Right ventricle myocardium inferior (tissue), 1 donor: ENCODE measurements at places on chromosomes 5 and 9.

GRCh38 chr5:124285071-124285470 is 461.4 kb downstream of the ZNF608 start:
- DNase-seq, result no peak

DNA sequence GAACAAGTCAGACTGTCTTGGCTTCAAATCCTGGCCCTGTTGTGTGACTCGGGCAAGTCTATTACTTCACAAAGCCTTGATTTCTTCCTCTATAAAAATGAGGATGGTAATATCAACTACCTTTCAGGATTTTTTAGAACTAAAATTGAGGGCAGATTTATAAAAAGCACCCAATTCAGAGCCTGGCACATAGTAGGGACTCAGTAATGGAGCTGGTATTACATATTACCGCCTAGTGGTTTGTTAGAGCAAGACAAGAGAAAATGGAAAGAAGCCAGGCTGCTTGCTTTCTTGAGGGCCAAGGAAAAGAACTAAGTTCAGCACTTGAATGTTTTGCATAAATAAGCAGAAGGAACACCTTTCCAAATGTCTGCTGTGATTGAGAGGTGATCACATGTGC is 19.4 kb downstream of the ZNF346 start:
- no peak for DNase-seq

- DNase-seq, result no peak
Observed at GRCh38 chr5:1293416-1294205, 1.3 kb downstream of the TERT start.

DNA sequence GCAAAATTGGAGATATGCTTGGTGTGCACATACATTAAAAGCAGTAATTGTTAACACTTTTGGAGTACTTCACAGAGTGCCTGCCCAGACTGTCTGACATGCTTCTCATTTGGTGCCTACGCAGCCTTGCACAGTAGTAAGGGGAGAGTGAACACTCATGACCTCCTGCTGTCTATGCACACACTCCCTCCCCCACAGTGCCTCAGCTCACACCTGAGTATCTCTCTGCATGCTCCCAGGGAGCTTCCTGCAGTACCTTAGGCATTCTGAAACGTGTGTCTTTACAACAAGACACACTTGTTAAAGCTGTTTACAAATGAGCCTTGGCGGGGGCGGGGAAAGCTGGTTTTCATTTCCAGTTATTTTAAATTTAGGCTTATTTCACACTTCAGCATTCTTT is 18.0 kb downstream of the MAP3K1 start:
- DNase-seq, result no peak

DNA sequence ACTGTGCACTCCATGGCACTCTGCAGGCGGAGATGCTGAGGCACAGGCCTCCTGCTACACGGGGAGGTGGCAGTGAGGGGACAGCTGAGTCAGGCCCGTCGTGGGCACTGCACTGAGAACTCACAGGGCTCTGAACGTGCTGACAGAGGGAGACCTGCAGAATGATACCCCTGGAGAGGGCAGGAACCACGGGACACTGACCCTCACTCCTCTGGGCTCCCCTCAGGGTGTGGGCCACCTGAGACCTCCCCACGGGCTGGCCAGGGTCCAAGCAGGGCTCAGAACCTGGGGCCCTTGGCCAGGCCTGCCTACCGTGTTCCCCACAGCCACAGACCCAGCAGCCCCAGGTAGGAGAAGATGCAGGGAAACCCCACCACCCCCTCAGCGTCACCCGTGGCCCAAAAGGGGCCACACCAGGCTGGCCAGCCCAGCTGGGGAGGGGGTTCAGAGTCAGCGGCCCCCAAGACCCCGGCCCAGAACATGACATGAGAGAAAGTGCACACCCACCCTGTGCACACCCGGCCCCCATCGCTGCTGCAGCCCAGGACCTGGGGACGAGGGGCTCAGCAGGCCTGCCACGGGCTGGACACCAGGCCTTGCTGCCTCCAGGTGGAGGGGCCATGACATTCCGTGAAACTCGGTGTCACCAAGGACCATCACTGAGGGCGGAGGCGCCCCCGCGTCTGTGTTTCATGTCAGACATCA is 30.9 kb downstream of the GLT6D1 start:
- DNase-seq, result peak; percentile 46

- no peak for DNase-seq
Observed at GRCh38 chr5:17177501-17178372, 39.7 kb upstream of the BASP1 start.

- DNase-seq, result no peak
Observed at GRCh38 chr9:133374612-133375115, 1.2 kb downstream of the SURF4 start.

DNA sequence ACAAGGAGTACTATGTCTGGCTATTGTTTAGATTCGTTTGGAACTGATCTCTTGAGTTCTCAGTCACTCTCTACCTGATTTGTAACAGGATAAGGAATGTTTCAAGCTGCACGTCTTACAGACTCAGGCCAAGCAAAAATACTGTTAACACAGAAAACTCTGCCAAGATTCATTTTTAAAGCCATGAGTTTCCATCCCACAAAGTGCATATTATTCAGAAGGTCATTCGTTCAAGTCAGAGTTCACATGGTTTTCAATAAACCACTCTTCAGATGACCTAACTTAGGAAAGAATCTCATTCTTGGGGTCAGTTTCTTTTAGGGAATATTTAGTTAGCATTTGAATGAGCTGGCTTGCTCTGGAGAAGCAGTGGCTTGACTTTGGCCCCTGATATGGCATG is 49.3 kb downstream of the F2R start:
- no peak for DNase-seq

GRCh38 chr9:107176436-107177151 is 106.5 kb upstream of the RAD23B start:
- no peak for DNase-seq

- peak; percentile 45 for DNase-seq
Observed at GRCh38 chr9:130946766-130947617, 7.9 kb upstream of the FIBCD1 start.
